Uterus (tissue), 4 donors: ENCODE measurements at places on chromosomes 3 and 15.

DNA sequence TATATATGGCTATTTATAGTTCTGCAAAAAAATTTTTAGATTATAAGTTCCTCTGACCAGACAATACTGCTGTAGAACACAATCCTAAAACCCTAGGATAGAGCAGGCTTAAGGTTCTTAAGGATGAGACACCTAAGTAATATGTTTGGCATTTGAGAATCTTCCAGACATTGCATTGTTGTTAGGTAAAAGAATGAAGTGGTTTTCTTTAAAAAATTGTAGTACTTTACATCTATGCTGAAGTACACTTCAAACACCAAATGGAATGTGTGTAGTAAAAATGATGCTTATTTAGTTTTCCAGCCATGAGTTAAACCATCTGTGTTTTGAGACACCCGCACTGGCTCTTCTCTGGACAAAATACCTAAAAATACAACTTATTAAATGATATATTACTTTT lies 857.7 kb downstream of the OTOL1 start:
- no peak for DNase-seq

- DNase-seq: no peak
Observed at GRCh38 chr3:184685055-184685454, 26.8 kb downstream of the MAGEF1 start.

GRCh38 chr15:89129123-89129815 lies 41.0 kb downstream of the ABHD2 start:
- DNase-seq: peak; percentile 50

- peak; percentile 28 for DNase-seq
Observed at GRCh38 chr3:64399205-64399800, 174.0 kb upstream of the PRICKLE2 start.

- DNase-seq: no peak
Observed at GRCh38 chr3:188900421-188900951, 271.3 kb upstream of the TPRG1 start.

DNA sequence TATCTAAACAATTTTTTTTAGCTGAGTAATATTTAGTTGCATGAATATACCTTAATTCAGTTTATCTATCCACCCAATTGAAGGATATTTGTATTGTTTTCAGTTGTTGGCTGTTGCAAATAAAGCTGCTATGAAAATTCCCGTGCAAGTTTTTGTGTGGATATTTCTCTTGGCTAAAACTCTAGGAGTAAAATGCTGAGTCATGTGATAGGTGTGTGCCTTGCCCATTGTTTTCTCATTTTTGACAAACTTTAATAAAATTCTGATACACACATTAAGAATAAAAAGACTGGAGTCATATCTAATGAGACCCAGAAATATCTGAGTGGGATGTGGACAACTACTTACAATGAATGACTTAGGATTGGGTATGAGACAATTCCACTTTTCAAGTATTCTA lies 78.6 kb downstream of the MDFIC2 start:
- DNase-seq: no peak

- peak; percentile 66 for DNase-seq
Observed at GRCh38 chr15:41944313-41944940, 27.9 kb downstream of the EHD4 start.
